ENCODE measurements at places on chromosomes 7 and 10. TPM values are rescaled to one million over a fixed set of nuclear protein-coding genes. Genes with fewer than 3 reads are reported as not detected.

DNA sequence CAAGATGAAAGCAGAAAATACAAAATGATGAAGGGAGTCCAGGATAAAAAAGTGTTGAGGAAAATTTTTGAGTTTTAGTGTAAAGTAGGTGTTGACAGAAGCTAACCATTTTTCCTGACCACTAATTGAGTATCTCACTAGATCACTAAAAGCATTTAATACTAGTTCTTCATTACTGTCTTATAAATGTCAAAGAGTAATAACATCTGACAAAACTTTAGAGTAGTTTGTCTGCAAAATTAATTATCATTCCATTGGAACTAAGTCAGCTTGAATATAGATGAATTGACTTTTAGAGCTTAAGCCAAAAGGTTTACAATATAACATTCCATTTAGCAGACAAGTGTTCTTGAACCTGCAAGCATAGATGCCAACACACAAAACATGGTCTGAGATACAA lies 232.9 kb downstream of the FOXP2 start:
- H3K4me1 ChIP-seq, result no peaks in the 10 kb centered on the region
- H3K27me3 ChIP-seq, result no peaks in the 10 kb centered on the region
- DNase-seq, result no peak
- H3K4me3 ChIP-seq, result no peak overlapping the region
- no peak overlapping the region for H3K27ac ChIP-seq
- H3K36me3 ChIP-seq, result no peaks in the 10 kb centered on the region

The PTN gene
- not detected for total RNA-seq

The AFAP1L2 gene
- total RNA-seq, result 0.50 TPM

The SFTPD gene
- not detected for total RNA-seq
